ENCODE measurements at places on chromosomes 1 and 21.

GRCh38 chr21:44924606-44925377, 4.1 kb upstream of the ITGB2 start:
- no peak for DNase-seq

DNA sequence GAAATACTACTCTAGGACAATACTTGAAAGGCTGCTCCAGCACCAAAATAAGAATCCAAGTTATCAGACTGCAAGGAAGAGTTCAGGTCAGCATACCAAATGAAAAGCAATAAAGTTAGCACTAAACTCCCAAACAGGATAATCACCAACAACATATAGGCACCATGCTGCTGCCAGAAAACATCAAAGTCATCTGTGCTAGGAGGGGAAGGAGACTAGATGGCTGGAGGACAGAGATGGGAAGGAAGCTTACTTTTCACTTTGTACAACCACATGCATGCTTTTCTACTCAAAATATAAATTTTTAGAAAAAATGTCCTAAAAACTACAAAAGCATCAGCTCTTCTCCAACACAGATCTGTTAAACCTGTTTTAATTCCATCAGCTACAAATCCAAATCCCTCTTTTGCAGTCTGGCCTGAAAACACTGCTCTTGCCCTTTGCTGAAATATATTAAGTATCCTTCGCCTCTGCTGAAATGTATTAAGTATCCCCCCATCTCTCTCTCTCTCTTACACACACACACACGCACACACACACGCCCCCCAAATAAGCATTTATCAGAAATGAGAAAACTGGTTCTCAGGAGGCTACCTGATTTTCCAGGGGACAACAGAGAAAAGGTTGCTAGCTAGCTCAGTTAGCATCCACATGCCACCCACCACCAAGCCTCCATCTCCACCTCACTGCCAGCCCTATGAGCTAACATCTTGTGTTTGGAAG, 1.5 kb downstream of the GATAD2B start:
- no peak for DNase-seq

DNA sequence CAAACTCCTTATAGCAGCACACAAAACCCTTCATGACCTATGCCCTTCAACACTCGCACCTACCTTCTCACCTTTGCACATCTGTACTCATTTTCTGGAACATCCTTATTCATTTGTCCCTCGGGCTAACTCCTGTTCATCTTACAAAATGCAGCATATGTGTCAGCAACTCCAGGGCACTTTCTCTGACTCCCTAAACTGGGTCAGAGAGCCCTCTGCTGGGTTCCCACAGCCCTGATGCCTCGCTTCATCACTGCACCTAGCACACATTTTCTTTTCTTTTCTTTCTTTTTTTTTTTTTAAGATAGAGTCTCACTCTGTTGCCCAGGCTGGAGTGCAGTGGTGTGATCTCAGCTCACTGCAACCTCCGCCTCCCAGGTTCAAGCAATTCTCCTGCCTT, 54.0 kb downstream of the RAB3B start:
- DNase-seq, result no peak

- no peak for DNase-seq
Observed at GRCh38 chr1:39569034-39569433, 7.6 kb downstream of the PABPC4 start.

- no peak for DNase-seq
Observed at GRCh38 chr1:166354406-166354805, 187.6 kb upstream of the FAM78B start.

GRCh38 chr1:223410036-223410435, 16.8 kb downstream of the CCDC185 start:
- DNase-seq, result no peak

DNA sequence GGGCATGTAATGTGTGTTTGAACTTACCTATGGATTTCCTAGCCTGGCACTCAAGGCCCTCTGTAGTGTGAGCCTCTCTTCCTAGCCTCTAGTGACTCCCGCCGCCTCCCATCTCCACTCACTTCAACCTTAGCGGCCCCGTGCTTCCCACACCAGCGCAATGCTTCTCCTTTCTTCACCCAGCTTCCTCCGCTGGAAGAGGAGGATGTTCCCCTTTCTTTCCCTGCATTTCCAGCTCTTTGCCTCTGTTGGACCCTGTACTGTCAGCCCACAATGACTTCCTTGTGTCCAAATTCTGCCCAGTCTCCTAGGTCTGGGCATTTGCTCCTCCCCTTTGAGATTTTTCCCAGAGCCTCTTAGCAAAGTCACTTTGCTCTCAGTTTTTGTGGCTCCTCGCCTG, 138.1 kb upstream of the IRF2BP2 start:
- DNase-seq, result no peak

- no peak for DNase-seq
Observed at GRCh38 chr21:39666026-39666425, 53.3 kb downstream of the B3GALT5 start.

- DNase-seq, result no peak
Observed at GRCh38 chr1:1915911-1916840, 1.1 kb downstream of the CALML6 start.

GRCh38 chr1:62371375-62371774, 52.1 kb upstream of the KANK4 start:
- DNase-seq, result no peak

GRCh38 chr1:29084196-29084521, 39.5 kb downstream of the TMEM200B start:
- no peak for DNase-seq

GRCh38 chr1:119226913-119227312, 86.5 kb upstream of the WARS2 start:
- no peak for DNase-seq

- DNase-seq, result peak; percentile 29
Observed at GRCh38 chr1:169106921-169107602, 572 bp downstream of the ATP1B1 start.

GRCh38 chr1:59092126-59092525, 204.8 kb upstream of the FGGY start:
- DNase-seq, result no peak

All from stimulated activated CD4-positive, alpha-beta T cell treated with anti-CD3 and anti-CD28 coated beads, Interleukin-2, amount 100 ng/mL, for 24 hours (primary cell).